Thyroid gland (tissue), 4 donors: ENCODE measurements at places on chromosomes 1 and 21. TPM values are rescaled to one million over a fixed set of nuclear protein-coding genes. Genes with fewer than 3 reads are reported as not detected.
A peak's percentile ranks its signal among the peaks of the same experiment; 100 is the strongest.

The ATP1A4 gene
- total RNA-seq, result not detected

The REN gene
- not detected for total RNA-seq

The OPRD1 gene
- 0.24 TPM for total RNA-seq

The GJA8 gene
- total RNA-seq, result not detected

The ZNF648 gene
- not detected for total RNA-seq

- peaks cover 5% of the 10 kb centered on the region for H3K4me1 ChIP-seq
- no peaks in the 10 kb centered on the region for H3K27me3 ChIP-seq
- H3K27ac ChIP-seq, result no peak overlapping the region
- no peaks in the 10 kb centered on the region for H3K36me3 ChIP-seq
- no peak overlapping the region for H3K4me3 ChIP-seq
- no peak for DNase-seq
These were observed 37.6 kb downstream of the MCOLN2 start for GRCh38 chr1:84959294-84959693.

GRCh38 chr1:232164078-232164963 lies 465.6 kb downstream of the SIPA1L2 start:
- no peak for DNase-seq
- H3K4me3 ChIP-seq, result no peak overlapping the region
- no peak overlapping the region for H3K27ac ChIP-seq
- no peaks in the 10 kb centered on the region for H3K36me3 ChIP-seq
- no peaks in the 10 kb centered on the region for H3K4me1 ChIP-seq

DNA sequence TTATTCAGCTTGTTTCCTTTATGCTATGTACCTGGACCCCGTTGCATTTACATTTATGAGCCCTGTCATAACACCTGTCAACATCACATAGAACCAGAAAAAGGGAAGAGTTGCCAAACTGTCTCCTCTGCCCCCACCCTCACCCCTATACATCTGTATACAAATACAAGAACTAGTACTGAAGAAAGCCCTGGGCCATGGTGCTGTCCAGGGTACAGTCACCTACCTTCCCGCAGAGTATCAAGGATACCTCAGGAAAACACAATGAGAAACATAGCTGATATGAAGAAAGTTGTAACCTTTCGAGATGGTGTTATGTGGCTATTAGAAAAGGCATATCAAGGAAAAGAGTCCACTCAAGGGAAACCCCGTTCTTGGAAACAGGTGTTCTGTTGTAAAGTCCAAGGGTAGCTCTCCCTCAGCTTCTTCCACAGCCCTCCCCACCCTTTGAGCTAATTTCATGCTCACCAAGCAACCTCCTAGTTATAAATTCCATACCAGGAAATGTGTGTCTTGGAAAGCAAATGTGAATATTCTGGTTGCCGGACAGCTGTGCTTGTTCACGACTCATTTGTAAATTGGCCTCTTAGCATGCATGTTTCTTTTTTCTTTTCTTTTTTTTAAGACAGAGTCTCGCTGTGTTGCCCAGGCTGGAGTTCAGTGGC lies 16.7 kb upstream of the AVPR1B start:
- H3K4me1 ChIP-seq, result peaks cover 14% of the 10 kb centered on the region
- H3K27ac ChIP-seq, result no peak overlapping the region
- no peak for DNase-seq
- no peaks in the 10 kb centered on the region for H3K27me3 ChIP-seq

- H3K4me1 ChIP-seq, result peaks cover 15% of the 10 kb centered on the region
- no peak for DNase-seq
- no peaks in the 10 kb centered on the region for H3K36me3 ChIP-seq
- H3K4me3 ChIP-seq, result no peak overlapping the region
These were observed 64.8 kb downstream of the GNG12 start for GRCh38 chr1:67768480-67768879.

GRCh38 chr1:77686796-77687518 lies 4.5 kb upstream of the ZZZ3 start:
- DNase-seq, result peak; percentile 6
- H3K27ac ChIP-seq, result no peak overlapping the region
- no peak overlapping the region for H3K4me3 ChIP-seq
- peaks cover 8% of the 10 kb centered on the region for H3K4me1 ChIP-seq
- H3K36me3 ChIP-seq, result no peaks in the 10 kb centered on the region

DNA sequence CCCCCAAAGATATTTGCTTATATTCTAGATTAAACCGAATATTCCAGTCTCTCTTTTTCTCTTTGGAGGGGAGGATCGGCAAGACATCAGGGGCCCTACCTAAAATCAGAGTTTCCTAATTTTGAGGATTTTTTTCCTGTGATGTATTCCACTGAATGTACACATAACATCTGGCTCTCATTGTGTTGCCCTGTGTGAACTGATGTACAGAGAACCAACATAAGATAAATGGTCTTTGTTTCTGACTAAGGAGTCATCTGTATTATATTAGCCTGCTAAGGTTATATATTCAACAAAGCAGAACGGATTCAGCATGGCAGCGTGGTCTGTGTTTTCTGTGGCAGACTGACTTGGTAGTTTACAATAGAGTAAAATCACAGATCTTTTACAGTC lies 114.8 kb upstream of the NCAM2 start:
- no peak overlapping the region for H3K27ac ChIP-seq
- H3K4me1 ChIP-seq, result no peaks in the 10 kb centered on the region
- no peak for DNase-seq
- no peaks in the 10 kb centered on the region for H3K27me3 ChIP-seq

DNA sequence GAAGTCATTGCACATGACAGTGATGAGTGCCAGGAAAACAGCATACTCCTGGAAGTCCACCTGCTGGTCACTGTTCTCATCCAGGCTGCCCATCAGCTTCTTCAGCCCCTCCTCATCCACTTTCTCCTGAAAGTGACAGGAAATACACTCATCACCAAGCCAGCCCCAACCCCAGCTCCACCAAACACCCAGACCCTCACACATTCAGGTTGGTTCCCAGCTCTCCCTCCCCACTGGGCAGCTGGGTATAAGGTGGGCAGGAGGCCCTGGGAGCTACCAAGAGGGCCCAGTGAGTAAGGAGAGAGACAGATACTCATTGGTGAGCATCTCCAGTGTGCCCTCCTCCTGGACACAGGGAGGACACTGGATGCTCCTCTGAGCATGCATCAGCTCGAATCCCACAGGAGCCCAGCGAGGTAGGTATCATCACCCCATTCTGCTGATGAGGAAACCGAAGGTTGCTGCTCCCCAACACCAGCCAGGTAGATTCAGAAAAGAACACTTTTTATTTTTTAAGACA lies 4.1 kb downstream of the S100A2 start:
- no peak for DNase-seq
- peaks cover 35% of the 10 kb centered on the region for H3K4me1 ChIP-seq
- H3K27me3 ChIP-seq, result no peaks in the 10 kb centered on the region
- no peak overlapping the region for H3K27ac ChIP-seq
- H3K4me3 ChIP-seq, result no peak overlapping the region

- no peak for DNase-seq
- no peak overlapping the region for H3K4me3 ChIP-seq
These were observed 33.9 kb downstream of the CDK18 start for GRCh38 chr1:205538235-205538840.

DNA sequence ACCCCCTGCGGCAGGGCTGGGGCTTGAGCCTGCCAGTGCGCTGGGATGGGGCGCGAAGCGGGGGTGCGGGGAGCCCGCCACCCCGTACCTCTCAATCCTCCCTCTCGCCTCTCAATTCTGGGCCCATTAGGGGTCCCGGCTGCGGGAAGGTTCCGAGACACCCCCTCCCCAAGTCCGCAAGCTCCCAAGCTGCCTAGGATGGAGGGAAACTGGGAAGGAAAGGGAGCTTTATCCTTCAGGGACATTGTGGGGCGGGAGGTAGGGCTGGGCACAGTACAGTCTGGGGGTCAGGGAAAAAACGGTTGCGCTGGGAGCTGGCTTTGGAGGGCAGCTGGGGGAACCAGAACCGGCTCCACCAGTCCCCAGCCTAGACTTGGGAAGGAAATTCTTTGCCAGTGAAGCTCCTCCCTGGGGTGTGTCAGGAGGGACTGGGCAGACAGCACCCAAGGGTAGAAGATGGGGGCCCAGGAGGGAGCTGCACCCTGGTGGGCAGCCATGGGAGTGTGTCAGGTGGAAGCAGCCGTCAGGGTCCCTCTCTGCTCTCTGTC lies 904 bp downstream of the GJB3 start:
- H3K4me3 ChIP-seq, result no peak overlapping the region
- H3K27me3 ChIP-seq, result peaks cover 11% of the 10 kb centered on the region
- peak; percentile 41 for DNase-seq

- no peak overlapping the region for H3K4me3 ChIP-seq
- H3K4me1 ChIP-seq, result no peaks in the 10 kb centered on the region
- H3K27ac ChIP-seq, result no peak overlapping the region
- no peaks in the 10 kb centered on the region for H3K27me3 ChIP-seq
- H3K36me3 ChIP-seq, result no peaks in the 10 kb centered on the region
These were observed 55.4 kb upstream of the SCYL3 start for GRCh38 chr1:169949139-169949538.
